ENCODE measurements at places on chromosomes 7 and 10.

- no peak for DNase-seq
Observed at GRCh38 chr7:24721481-24722001, 35.7 kb downstream of the GSDME start.

DNA sequence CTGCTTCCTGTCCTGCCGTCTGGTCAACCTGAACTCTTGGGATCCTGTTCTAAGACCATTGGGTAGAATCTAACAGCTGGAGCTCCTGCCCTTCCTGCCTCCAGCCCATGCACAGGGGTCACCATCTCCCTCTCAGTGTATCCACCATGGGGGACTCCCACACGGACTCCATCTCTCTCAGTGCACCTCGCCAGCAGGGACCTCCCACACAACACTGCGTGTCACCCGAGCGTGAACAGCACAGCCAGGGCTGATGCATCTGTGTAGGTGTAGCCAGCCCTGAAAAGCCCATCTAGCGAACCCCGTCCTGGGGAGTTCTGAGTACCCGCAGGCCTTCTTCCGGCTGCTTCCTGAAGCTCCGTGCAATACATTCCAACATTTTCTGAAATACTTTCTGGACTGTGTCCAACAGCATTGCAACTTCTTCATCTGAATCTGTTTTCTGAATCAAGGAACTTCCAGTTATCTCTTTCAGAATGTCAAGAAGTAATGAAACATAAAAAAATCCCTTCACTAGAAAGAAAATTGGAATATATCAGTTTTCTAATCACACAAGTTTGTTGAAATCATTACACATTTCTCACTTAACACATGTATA is 52.5 kb downstream of the NCAPG2 start:
- peak; percentile 81 for DNase-seq

DNA sequence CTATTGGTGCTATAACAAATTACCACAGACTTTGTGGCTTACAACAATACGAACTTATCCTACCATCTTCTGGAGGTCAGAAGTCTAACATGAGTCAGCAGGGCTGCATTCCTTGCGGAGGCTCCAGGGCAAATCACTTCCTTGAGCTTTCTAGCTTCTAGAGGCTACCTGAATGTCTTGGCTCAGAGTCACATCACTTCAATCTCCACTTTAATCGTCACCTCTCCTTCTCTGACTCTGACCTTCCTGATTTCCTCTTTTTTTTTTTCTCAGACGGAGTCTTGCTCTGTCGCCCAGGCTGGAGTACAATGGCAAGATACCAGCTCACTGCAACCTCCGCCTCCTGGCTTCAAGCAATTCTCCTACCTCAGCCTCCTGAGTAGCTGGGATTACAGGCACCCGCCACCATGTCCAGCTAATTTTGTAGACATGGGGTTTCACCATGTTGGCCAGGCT is 44.6 kb upstream of the ANAPC16 start:
- peak; percentile 90 for DNase-seq

DNA sequence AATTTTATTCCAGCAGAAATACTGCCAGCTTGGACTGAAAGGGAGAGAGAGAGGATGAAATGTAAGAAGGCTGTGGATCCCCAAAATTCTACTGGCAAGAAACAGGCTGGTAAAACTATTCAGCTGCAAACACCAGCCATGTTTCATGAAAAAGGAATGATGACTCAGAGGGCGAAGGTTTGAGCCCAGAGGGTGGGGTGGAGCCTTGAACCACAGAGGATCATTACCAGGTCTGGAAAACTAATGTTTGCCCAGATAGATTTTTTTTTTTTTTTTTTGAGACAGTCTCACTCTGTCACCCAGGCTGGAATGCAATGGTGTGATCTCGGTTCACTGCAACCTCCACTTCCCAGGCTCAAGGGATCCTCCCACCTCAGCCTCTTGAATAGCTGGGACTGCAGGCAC is 41.7 kb upstream of the NRF1 start:
- DNase-seq: peak; percentile 53

- DNase-seq: peak; percentile 99
Observed at GRCh38 chr7:133252858-133253518, at the start of gene EXOC4. Gene EXOC4, plus strand, starts transcription at chr7:133253078.

DNA sequence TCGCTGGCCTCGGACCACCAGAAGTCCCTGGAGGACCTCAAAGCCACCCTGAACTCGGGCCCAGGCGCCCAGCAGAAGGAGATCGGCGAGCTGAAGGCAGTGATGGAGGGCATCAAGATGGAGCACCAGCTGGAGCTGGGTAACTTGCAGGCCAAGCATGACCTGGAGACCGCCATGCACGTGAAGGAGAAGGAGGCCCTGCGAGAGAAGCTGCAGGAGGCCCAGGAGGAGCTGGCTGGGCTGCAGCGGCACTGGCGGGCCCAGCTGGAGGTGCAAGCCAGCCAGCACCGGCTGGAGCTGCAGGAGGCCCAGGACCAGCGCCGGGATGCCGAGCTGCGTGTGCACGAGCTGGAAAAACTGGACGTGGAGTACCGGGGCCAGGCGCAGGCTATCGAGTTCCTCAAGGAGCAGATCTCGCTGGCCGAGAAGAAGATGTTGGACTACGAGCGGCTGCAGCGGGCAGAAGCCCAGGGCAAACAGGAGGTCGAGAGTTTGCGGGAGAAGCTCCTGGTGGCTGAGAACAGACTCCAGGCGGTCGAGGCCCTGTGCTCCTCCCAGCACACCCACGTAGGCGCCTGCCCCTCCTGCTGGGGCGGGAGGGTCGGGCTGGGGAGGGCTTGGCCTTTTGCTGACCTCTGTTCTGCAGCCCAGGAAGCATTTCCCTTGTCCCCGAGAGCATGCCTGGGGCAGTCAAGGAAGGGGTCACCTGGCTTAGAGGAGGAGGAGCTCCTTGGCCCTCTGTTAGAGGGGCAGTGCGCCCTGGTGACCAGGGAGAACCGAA is 77.3 kb upstream of the GTF2IRD1 start:
- no peak for DNase-seq

DNA sequence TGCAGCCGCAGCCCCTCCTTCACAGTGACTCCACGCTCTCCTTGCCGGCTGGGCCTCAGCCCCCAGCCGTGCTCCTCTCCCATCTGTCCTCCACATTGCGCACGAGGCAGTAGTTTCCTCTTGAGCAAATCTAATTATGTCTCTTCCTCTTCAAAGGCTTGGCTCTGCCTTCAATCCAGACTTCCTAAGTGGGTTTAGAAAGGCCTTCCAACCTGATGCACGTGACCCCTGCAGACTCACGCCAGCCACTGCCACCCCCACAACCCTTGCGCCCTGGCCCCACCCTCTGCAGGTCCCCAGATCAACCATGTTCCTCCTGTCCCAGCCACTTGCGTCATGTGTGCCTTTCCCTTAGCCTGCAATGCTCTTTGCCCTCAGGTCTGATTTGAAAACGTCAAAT is 75.0 kb upstream of the ADAM12 start:
- no peak for DNase-seq

GRCh38 chr10:100338434-100339036 is 8.5 kb upstream of the SCD start:
- DNase-seq: peak; percentile 74

- DNase-seq: peak; percentile 67
Observed at GRCh38 chr7:30027065-30027456, 559 bp upstream of the FKBP14 start.

- DNase-seq: peak; percentile 86
Observed at GRCh38 chr7:112201411-112201810, 4.8 kb downstream of the DOCK4 start.

DNA sequence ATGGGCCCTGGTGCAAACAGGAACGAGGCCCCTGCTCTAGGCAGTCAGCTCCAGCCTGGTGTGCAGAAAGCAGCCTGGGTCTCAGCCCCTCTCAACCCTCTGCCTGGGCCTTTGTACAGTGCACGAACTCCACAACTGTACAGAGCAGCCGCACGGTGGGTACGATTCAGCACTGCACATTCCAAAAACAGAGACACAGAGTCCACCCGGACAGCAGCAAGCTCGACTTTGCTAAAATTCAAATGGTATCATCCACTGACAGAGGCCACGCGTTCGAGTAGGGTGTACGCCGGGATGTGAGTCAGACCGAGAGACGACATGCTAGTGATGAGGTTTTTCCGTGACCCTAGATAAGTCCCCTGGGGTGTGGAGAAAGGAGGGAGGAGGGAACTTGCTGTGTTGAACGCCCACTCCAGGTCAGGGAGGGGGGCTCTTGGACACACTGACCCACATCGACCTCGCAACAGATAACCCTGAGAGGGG is 65.6 kb upstream of the PDGFA start:
- peak; percentile 58 for DNase-seq

- no peak for DNase-seq
Observed at GRCh38 chr7:130216750-130217149, 9.1 kb downstream of the SSMEM1 start.

DNA sequence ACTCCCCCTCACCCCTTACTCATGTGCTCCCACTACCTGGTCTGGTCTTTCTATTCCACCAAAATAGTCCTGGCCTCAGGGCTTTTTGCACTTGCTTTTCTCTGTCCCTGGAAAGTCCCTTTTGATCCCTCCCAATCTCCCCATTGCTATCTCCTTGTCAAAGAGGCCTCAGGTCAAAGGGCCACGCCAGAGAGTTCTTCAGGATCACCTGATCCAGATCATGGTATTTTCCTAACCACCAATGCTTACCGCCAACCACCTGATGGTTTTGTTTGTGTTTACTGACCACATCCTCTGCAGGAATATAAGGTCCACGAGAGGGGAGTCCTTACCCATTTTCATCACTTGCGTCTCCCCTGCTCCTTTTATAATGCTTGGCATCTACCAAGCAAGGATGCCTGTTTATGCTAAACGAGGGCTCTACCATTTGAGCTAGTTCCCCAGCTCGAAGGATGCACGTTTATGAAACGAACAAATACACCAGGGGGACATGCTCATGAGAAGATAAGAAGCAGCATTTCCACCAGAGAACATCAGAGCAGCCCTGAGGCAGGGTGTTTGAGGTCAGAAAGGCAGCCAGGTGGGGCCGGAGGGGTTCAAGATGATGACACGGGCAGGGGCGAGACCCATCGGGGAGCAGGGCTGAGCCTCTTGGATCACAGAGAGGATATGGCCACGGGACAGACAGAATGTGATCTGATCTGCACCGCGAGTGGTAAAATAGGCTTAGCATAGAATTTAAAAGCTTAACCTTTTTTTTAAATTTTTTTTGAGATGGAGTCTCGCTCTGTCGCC is 43.1 kb upstream of the FOXK1 start:
- DNase-seq: no peak

GRCh38 chr10:112981553-112981952 is 31.5 kb downstream of the TCF7L2 start:
- DNase-seq: no peak

DNA sequence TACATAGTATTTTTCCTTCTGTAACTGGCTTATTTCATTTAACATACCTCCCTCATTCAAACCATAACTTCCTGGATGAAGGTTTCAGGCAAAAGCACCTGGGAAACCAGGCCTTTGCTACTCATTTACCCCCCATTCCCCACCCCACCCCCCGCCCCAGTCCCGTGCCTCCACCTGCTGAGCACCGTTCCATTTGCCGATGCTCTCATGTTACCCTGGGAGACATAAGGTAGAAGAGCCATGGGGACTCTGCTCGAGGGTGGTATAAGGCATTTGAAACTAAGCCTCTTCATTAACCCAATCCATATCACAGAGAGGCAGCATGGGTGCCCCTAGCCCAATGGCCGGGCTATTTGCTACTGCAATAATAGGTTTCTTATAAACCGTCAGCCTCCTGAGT is 22.2 kb upstream of the MCM10 start:
- DNase-seq: no peak

DNA sequence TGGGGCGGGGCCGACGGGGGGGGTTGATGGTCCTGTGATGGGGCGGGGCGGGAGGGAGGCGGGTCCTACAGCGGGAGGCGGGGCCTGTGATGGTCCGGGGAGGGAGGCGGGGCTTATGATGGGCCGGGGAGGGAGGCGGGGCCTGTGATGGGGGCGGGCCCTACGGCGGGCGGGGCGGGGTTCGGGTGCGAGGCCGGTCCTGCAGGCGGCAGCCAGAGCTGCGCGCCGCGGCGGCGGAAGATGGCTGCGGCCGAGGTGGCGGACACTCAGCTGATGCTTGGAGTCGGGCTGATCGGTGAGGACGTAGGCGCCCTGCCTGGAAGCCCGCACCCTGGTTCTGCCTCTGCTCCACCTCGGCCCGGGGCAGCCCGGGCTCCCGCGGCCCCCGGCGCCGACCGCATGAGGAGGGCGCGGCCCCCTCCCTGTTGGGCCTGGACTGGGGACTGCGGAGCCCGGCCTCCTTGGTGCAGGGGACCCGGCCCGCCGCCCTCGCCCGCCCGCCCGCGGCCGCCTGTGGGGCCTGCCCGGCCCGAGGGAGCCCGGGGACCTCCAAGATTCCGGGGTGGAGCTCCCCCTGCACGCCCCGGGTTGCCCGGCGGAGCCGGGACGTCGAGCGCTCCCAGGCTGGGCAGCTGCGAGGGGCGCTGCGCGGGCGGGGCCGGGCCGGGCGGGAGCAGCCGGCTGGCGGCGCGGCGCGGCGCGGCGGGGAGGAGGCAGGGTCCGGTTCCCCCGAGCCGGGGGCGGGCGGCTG is at the start of gene DENND10:
TSS of gene DENND10 (plus strand) at position 211 of the 751 bp plus-strand sequence. CDS start at position 241, 30 bp downstream.
- DNase-seq: peak; percentile 87

GRCh38 chr10:10915215-10915614 is 102.5 kb upstream of the CELF2 start:
- no peak for DNase-seq

DNA sequence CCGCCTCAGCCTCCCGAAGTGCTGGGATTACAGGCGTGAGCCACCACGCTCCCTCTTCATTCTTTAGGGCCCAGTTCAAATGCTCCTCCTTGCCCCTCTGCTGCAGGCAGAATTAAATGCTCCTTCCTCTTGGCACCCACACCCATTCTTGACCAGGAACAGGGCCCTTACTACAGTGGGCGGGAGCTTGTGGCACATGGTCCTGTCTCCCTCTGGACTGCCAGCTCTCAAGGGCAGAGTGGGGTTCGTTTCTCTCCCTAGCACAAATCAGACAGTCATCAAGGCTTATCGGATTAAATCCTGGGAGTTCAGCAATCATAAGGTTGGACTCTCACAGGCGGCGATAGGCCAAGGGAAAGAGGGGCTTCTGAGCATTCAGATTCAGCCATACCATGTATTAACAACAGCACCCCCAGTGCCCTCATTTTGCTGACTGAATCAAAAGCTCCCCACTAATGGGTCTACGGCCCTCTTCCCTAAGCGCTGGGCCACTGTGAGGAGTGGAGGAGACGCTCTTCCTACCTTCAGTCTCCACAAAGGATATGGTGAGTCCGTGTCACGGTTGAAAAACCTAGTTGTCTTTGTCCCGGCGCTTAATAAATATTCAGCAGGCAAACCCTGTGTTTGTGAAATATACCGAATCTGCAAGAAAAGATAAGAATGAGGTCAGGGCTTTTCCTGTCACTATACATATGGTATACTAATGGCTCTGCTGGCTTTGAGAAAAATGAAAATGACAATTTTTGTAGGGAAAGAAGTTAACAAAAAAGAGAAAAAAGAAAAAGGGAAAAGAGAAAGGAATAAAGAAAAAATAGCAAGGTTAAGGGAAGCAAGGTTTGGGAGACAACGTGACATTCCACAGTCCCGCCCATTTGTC is 107.4 kb downstream of the CLEC2L start:
- no peak for DNase-seq
